Hematopoietic multipotent progenitor cell (in vitro differentiated cells): ENCODE measurements at places on chromosomes 7 and 10. TPM values are rescaled to one million over a fixed set of nuclear protein-coding genes. Genes with fewer than 3 reads are reported as not detected.
A peak's percentile ranks its signal among the peaks of the same experiment; 100 is the strongest.

DNA sequence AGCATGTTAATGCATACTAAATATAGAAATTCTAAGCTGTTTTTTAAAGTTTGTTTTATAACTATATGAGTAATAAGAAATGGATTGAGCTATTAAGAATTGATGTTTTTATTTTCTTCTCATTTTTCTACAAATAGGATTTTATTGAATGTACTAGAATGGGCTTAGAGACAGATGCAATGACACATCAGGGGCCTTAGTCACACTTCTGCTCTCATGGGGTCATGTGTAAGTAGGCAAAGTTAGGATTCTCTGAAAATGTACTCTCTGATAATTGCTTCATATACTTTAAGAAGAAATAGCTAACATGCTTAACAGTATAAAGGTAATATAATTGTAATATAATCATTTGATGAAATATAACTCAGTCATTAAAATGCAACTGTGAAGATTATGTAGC, 154.6 kb downstream of the ZNF438 start:
- DNase-seq = no peak

DNA sequence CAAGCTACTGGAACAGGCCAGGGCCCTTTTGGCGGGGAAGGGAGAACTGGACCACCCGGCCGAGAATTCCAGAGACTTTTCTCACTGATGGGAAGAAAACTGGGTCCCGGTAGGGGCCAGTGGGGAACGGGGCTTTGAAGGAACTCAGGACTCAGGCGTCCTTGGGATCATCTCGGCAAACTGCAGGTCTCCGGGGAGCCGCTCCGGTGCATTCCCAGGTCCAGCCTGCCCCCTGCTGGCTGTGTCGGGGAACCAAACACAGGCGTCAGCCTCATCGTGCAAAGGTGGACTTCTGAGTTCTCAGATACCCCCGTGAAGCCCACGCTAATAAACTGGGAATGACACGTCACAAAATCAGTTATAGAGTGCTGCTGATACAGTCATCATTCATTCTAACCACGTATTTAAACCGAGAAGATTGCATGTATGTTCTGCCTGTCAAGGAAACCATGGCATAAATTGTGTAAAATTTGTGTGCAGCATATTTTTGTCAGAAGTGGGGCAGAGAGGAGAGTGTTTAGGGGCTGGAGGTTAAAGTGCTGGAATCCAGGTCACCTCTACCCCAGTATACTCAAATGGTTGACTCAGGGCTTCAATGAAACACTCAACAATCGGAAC, 76.1 kb upstream of the CPXM2 start:
- peak; percentile 65 for DNase-seq

GRCh38 chr10:35420827-35421552, 84.7 kb downstream of the CCNY start:
- no peak for DNase-seq

DNA sequence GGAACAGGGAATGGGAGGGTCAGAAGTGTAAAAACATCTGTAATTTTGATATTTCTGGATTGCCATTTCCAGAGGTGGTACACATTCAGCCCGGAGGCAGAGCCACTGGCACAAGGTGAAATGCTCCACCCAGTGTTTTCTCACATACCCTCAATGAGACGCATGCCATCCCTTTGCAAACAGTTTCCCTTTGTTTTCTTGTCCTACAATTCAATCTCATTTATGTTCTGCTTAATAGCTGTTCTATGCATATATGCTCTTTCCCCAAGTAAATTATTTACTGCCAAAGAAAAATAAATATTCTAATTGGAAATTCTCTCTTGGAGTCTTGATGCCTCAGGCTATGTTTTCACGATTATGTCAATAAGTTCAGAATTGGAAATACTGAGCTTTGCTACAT, 369.7 kb upstream of the AKR1E2 start:
- no peak for DNase-seq

DNA sequence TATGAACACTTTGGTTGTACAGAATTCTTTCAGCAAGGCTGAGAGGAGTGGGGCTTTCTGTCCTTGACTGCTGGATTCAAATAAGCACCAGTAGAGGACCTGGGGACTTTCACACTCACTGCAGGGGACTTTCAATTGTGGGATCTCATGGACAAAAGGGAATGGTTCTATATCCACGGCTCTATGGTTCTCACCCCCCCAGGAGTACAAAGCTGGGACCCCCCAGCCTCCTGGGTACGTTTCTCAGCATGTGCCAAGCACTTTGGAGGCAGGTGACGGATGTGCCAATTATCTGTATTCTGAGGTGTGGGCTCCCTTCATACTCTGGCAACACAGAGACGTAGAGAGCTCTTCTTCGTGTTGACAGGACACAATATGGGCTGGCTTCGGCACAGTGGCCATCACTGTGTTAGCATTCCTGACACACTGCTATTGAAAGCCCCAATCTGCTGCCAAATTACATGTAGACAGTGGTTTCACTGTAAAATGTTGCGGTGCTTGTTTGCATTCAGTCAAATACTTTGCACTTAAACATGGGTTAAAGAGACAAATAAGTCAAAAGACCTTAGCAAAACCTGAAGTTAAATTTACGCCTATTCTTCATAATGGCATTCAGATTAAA, 92.7 kb upstream of the SAMD8 start:
- DNase-seq = no peak

Gene ANKRD61
- total RNA-seq = under 0.01 TPM
